Activated T-cell treated with anti-CD3 and anti-CD28 coated beads, Interleukin-2, amount 50 U/mL, for 24 hours (primary cell): ENCODE measurements at places on chromosomes 6 and 20.

DNA sequence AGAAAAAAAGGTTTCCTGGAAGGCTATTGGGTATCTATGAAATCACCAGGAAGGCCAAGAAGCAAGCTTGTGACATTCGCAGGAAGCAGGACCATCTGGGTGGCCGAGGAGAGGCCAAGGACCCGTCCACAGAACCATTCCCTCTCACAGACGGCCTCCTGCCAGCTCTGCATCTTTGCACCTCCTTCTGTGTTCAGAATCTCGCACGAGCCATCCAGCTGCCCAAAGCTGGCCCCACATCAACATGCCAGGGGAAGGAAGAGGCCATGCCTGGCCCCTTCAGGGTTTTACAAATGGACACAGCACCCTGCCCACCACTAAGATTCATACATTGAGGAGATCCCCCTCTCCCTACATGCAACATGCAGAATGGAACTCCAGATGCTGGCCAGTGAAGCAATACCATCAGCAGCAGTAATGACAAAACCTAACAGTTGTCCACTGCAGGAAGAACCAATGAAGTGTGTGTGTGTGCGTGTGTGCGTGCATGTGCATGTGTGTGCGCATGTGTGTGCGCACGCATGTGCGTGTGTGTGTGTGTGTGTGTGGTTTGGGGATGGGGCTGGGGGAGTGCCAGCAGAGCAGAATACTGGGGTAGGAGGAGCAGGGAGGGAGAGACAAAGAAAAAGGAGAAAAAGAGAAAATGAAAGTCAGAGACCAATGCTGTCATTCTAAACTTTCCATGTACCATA lies 184.2 kb upstream of the FOXQ1 start:
- no peak for DNase-seq

DNA sequence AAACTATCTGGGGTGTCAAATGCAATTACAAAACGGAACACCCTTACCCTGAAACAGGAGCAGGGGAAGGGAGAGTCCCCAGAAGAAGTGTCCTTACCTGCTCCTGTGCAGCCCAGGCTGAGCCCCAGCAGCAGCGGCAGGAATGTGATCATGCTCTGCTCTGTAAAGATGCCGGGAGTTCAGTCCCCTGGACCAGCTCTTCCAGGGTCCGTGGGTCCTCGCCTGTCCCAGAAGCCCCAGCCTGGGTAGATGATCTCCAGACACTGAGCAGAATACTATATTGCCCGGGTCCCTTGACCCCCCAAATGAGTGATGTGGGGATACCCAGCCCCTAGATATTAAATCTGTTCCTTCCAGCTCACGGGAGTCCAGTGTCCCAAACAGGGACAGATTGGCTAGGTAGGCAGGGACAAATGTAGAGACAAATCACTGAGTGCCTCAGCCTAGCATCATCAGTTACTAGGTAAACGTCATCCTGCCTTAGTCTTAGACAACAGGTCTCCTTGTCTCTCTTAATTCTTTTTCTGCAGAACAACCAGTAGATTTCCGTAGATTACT lies at the start of gene HLA-DMB:
HLA-DMB (minus strand) TSS at position 373 of the 558 bp plus-strand sequence; CDS start at position 152, 221 bp downstream.
- peak; percentile 61 for DNase-seq

GRCh38 chr6:31126396-31127175 lies 6.3 kb upstream of the CDSN start:
- DNase-seq = no peak

GRCh38 chr20:25063546-25063945 lies 5.6 kb upstream of the ACSS1 start:
- peak; percentile 11 for DNase-seq

DNA sequence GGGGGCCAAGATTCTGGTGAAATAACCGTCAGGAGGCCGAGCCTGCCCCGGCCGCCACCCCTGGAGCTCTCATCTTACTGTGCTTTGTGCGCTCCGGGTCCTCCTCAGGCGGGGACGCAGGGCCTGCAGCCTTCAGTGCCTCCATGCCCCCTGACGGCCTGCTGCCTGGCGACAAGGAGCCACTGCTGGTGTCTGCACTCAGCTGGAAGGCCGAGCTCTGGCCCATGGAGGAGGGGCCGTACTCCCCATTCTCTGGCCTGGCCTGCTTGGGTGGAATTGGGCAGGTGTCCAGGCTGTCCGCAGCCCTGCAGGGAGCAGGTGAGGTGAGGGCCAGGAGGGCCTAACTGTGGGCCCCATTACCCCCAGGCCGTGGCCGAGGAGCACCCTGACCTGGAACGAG lies 5.3 kb downstream of the ZNF512B start:
- no peak for DNase-seq

DNA sequence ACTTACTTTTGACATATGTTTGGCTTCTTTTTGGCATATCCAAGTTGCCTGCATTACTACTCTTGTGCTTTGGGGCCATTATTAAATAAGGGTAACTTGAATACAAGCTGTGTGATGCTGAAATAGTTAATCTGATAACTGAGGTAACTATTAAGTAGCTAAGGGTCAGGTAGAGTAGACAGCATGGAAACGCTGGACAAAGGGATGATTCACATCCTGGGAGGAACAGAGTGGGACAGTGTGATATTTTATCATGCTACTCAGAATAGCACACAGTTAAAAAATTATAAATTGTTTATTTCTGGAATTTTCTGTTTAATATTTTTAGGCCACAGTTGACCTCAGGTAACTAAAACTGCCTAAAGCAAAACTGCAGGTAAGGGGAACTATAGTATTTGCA lies 483.9 kb downstream of the RFPL4B start:
- DNase-seq = no peak

- DNase-seq = no peak
Measured at GRCh38 chr6:139944976-139945375, 570.5 kb upstream of the CITED2 start.

GRCh38 chr6:42405021-42405420 lies 46.7 kb downstream of the TRERF1 start:
- peak; percentile 19 for DNase-seq

DNA sequence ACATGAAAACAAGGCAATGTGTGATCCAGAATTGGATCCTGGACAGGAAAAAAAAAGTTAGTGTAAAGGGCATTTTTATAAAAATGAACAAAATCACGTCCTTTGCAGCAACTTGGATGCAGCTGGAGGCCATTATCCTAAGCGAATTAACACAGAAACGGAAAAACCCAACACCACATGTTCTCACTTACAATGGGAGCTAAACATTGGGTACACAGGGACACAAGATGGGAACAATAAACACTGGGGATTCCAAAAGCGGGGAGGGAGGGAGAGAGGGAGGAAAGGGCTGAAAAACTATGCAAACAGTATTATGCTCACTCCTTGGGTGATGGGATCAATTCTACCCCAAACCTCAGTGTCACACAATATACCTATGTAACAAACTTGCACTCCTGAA lies 91.4 kb upstream of the BTBD3 start:
- no peak for DNase-seq

DNA sequence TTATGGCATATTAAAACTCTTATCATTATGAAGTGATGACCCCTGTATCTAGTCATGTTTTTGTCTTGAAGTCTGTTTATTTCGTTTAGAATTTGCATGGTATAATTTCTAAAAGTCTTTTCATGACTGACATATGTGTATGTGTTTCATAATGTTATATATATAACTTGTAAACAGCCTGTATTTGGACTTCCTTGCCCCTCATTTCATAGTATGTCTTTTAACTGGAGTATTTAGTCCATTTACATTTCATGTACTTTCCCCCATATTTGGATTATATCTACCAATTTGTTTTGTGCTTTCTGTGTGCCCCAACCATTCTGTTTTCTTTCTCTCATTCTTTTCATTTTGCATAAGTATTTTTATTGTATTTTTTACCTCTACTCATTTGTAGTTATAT lies 59.0 kb downstream of the SYCP2L start:
- DNase-seq = no peak

DNA sequence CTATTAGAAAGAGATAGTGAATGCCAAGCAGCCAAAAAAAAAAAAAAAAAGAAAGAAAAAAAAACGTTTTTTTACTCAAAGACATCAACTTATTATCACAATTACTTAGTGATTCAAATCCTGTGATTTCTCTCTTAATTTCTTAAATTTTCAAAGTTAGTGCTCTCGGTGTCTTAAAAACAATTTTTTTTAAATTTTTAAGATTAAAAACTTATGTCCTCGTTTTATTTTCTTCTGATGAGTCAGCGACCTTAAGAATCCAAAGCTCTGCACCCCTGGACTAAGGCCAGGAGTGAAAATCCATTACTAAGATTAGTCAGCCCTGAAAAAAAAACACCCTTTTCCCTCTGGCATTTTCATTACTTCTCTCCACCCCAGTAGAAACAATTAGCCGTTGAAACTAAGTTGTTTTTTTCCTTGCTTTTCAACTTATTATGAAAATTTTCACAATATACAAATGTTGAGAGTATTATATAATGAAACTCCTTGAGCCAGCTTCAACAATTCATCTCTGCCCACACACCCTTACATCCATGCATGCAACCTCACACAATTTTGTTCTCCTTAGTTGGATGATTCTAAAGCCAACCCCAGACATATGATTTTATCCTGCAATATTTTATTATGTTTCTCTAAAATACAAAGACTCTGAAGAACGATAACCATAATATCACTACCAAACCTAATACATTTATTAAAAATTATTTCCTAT lies 85.6 kb upstream of the CARMIL1 start:
- DNase-seq = no peak

- no peak for DNase-seq
Measured at GRCh38 chr6:155408981-155409380, 46.7 kb downstream of the NOX3 start.

DNA sequence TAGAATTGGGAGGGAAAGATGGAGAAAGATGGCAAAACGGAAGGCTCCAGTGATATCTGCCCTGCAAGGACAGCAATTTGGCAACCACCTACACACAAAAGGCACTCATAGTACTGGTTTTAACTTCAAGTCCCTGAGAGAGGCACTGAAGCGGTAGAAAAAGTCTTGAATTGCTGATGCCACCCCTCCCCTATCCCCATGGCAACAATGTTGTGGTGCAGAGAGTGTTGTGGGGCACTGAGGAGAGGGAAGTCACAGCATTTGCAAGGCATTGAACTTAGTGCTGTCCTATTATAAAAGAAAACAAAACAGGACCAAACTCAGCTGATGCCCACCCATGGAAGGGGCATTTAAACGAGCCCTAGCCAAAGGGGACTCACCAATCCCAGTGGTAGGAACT lies 343.7 kb downstream of the HAO1 start:
- no peak for DNase-seq

DNA sequence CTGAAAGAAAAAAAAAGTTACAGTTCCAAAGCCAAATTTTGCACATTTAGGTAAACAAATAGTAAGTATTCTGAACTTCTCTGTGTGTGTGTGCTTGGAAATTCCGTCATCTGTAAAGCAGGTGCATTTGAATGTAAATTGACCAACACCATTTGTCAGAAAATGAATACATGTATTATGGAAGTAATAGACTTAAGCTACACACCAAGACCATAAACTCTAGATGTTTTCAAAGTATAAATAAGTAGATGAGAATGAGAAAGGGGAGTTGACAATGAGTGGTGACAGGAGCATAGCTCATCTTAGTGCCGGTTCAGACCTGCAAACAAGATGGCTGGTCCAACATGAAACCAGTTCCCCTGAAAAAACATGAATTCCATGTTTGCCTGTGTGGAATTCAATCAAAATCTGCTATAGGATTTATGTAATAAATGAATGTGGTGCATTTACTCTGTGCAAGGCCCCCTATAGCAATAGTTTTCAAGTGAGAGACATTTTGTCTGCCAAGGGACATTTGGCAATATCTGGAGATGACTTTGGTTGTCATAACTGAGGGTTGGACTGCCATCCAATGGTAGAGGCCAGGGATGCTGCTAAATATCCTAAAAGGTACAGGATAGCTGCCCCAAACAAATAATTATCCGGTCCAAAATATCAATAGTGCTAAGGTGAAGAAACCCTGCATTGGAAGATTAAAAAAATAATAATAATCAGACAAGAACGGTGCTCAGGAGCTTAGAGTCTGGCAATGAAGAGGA lies 11.0 kb upstream of the FILIP1 start:
- DNase-seq = no peak

- no peak for DNase-seq
Measured at GRCh38 chr6:162211022-162211421, 516.5 kb downstream of the PRKN start.

- DNase-seq = no peak
Measured at GRCh38 chr6:5241252-5241651, 19.5 kb downstream of the LYRM4 start.

GRCh38 chr6:18171871-18172270 lies 16.6 kb downstream of the KDM1B start:
- DNase-seq = no peak

DNA sequence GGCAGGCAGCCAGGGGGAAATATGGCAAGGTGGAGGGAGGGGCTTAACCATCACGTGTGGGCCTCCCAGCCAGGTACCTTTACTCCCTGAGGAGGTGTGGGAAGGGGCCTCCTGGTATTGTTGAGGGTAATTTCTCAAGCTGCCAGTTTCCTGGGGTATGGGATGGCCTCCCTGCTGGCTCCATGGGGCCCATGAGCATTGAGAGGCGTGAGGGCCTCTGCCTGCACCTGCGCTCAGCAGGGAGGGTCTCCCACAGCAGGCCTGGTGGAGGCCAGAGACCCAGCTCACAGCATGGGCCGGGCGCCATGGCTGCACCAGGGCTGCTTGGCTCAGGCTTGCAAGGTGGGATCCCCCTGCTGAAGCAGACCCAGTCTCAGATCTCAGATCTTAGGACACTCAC lies 113.0 kb downstream of the GRM4 start:
- no peak for DNase-seq

DNA sequence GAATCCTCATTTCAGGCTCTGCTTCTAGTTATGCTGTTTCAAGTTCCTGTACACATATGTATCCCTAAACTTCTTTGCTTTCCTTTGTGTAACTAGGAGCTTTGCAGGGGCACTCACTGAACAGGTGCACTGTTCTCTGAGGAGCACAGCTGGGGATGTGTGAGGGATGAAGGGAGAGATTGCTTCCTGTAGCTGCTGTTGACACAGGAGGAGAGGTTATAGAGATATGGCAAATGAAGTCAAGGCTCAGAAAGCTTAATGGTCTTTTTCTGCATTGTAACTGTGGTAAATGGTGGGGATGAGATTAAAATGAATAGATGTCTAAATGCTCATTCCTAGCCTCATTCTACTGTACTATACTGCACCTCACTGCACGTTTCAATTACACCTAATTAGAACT lies 454.3 kb downstream of the BTBD3 start:
- DNase-seq = no peak

GRCh38 chr20:37649017-37649416 lies 44.8 kb upstream of the CTNNBL1 start:
- DNase-seq = no peak

DNA sequence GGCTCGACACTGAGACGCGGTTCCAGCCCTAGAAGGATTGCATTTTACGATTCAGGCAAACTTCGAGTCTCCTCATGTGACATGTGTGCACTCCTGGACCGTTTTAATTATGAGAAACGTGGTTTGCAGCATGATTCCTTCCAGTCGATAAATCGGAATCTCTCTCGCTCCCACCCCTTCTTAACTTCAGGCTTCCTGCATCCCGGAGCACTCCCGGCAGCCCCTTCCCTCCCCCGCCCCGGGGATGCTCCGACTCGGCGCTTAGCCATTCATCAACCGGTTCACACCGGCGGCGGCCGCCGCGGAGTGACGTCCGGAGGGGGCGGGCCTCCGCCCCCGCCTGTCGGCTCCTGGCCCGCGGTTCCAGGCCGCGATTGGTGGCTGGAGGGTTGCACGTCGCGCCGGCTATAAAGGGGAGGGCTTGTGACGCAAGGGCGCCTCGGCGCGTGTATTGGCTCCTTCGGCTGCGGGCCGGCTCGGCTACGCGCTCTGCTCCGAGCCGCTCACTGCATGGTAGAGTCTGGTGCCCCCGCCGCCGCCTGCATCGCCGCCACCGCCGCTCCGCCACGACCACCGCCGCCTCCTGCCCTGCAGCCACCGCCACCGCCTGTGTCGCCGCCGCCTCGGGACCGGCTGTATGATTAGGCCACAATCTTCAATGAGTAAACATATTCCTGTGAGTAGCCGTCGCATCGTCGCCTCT lies at the start of the genes LOC128125822 and PTP4A1:
LOC128125822 (plus strand) TSS at position 437 of the 703 bp plus-strand sequence.
PTP4A1 (plus strand) TSS at position 437 of the 703 bp plus-strand sequence. CDS start 4,401 bp downstream, outside the sequence.
- DNase-seq = peak; percentile 98
